ENCODE measurements at places on chromosomes 11 and 22.

DNA sequence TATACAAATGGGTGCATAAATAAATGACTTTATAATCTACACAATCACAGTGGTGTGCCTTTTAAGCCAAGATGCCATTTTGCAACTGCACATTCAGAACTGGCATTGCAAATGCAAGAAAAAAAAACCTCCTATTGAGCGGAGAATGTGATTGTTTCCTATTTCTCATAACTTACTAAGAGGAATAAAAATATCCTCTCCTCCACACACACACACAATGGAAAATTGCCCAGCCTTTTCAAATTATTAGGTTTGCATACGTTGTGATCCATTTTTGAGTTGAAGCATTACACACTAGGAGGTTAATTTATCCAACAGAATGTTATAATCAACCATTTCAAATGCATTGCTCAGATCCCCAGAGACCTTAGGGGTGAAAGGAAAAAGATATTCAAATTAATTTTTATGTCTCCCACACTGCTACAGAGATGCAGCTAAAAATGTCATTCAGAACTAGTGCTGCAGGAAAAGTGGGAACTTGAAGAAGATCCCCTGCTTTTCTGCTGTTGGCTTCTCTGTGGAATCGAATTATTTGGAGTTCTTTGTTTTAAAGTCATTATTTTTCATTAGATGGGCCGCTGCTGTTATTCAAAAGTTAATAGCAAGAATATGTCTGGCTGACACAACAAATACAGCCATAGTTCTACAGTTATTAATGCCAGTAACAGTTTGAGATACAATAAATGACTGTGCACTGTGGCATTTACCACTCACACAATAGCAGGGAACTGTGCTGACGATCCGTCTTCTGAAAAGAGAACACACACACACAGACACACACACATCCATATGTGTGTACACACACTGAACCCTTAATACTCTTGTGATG, 299.9 kb upstream of the ANO5 start:
- no peak for DNase-seq

DNA sequence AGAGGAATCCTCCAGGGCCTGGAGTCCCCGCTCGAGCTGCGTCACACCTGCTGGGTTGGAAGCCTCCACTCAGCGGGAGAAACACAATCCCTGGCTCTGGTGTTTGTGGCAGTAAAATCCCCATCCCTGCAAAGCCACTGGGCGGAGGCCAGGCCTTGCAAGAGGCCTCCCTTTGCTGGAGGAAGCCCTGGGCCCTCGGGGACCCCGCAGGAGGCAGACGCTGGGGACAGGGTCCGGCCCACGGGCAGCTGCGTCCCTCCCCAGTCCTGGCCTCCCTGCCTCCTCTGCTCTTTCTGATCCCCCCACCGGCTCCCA, 194.7 kb downstream of the BRD1 start:
- no peak for DNase-seq

- DNase-seq, result no peak
Measured at GRCh38 chr22:31752096-31752847, 1.5 kb upstream of the DEPDC5 start.

- DNase-seq, result no peak
Measured at GRCh38 chr22:24685531-24686190, 82.7 kb downstream of the GGT1 start.

- DNase-seq, result no peak
Measured at GRCh38 chr11:31132531-31133421, 236.8 kb downstream of the DCDC1 start.

DNA sequence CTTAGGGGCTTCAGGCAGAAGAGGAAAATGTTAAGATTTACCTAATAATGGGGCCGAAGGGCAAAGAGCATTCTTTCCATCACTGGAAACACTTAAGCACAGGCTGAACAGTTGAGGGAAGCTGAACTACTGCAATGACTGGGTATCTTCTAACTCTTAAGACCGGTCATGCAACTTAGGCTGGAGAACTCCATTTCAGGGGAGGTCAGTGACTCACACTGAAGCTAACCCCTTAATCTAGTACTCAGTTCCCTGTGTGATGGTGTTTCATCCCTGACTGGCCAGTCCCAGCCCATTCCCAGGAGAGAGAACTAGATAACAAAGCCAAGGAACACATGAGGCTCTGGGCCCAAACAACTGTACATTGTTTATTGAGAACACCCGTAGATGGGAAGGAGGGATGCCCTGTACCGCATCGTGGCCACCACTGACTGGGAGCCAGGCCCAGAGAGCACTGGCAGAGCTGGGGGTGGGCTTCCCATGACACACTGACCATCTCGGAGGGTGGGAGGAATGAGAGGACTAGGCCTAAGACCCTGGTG, 10.5 kb downstream of the RPL27A start:
- no peak for DNase-seq

DNA sequence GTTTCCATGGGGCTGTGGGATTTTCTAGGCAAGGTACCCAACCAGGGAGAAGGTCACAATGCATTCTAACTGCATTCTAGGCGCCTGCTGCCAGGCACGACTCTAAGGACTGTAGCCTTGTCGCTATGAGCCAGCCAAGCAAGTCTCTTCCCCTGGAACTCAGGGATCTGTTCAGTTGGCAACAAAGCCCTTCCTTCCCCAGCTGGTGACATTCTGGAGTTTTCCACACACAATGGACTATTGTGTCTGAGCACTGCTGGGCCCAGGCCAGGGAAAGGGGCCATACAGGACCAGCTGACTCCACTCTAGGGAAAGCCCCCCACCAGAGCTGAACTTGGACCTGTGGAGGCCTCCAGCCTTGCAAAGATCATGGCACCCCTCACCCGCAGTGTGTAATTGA, 116.8 kb downstream of the RRAS2 start:
- no peak for DNase-seq

DNA sequence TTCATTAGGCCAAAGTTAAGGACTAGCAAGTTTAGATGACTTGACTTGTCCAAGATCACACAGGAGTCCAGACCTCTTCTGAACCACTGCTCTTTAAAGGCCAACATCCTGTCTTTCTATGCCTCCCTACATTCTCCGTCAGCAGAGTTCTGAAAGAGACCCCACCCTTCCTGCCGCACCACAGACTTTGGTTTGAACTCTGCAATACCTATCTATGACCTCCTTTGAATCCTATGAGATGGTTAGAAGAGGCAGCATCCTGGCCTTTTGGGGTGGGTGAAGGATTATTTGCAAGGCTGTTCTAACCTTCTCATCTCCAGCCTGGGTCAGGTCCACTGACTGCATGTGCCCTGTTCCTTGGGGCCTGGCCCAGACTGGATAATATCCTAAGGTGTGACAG, 4.3 kb upstream of the RRM1 start:
- DNase-seq, result no peak

DNA sequence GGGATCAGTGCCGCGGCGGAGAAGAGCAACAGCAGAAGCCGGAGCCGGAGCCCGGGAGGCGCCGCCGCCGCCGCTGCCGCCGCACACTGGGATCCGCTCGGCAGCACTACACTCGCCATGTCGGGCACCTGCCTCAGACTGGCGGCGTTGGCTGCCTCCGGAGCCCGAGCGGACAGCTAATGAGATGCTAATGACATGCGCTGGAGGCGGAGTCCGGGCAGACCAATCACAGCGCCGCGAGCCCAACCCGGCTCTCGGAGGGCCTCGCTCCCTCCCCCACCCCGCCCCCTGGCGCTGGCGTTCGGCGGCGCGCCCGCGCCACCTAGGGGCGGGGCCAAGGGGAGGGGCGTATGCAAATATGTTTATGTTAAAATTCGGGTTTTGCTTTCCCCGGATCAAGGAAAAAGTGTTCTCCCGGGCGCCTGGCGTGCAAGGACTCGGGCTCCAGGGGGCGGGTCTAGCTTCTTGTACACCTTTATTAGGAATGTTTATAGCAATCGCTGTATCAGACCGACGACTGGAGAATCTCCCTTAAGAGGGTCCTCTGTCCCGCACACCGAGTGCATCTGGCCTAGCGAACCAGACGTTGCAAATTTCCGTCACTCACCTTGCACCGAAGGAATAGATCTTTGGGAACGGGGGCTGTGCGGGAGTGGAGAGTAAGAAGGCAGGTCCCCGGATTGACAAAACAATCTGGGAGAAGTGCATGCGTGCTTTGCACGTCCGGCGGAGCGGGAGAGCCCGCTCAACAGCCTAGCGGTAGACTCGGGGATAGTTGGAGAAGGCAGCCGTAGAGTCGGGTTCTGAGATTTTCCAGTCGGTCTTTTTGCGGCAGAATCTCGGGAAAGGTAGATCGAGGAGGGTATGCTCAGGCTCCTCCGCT, at the start of gene CADM1:
TSS of gene CADM1 (minus strand) at position 140 of the 883 bp plus-strand sequence.
- DNase-seq, result peak; percentile 96

DNA sequence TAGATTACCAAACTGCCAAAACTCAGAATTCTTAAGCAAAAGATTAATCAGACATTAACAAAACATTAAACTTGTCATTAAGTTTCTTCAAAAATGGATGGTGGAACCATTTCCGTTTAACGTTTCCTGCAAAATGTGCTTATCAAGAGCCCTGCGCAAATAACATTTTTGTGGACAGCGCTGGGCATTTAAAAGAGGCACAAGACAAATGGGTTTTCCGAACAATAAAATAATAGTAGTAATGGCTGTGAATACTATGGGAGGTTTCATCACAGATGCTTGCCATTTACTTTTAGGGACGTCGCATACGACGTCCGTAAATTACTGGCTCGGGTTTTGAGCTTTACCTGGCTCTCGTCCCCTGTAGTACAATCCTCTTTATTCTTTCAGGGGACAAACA, 1.1 kb downstream of the NPAT start:
- DNase-seq, result no peak

GRCh38 chr11:78595436-78596130, 20.9 kb upstream of the NARS2 start:
- DNase-seq, result no peak

GRCh38 chr11:83069441-83070043, 2.2 kb downstream of the RAB30 start:
- DNase-seq, result no peak

GRCh38 chr22:28142361-28142961, 223.4 kb upstream of the PITPNB start:
- DNase-seq, result no peak

- no peak for DNase-seq
Measured at GRCh38 chr11:111301842-111302118, 3.4 kb downstream of the POU2AF3 start.

- no peak for DNase-seq
Measured at GRCh38 chr11:130872102-130872501, 44.2 kb downstream of the SNX19 start.

GRCh38 chr11:103808252-103808651, 228.2 kb upstream of the DDI1 start:
- DNase-seq, result no peak

DNA sequence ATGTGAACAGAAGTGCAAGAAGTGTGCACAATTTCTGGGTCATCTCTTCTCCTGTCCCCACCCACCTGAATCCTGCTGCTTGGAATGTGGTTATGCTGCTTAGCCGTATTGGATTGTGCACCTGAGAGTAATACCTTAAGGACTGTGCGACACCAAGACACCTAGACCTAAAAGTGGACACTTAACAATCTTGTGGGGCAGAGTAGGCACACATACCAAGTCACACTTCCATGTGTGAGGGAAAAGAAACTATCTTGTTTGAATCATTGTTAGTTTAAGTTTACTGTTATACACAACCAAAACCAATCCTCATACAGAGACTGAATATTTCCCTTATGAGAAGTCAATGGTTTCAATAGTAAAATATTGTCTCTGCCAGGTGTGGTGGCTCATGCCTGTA, 93.7 kb downstream of the CCDC83 start:
- DNase-seq, result no peak

GRCh38 chr11:45233121-45233803, 52.9 kb downstream of the SYT13 start:
- no peak for DNase-seq

DNA sequence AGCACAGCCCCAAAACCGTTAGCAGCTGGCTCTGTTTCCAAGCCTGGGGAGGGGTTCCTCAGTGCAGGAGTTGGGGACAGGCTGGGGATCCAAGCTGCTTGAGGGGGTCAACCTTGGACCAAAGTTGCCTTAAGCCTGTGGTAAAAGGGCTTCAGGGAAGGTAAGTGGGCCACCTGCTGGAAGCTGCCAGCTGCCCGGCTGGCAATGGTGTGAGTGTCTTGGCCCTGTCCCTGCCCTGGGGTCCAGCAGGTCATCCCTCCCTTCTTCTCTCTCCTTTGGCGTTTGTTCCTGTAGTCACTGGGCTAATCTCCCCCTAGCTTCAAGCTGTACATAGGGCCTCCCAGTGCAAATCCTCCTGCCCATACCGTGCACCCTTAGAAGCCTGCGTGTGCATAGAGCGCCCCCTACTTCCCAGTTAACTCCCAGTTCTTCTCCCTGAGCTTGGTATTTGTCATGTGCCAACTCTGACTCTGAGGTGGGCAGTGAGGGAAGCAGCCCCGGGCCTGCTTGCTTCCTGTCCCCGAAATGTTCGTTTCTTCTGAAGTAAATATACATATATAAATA, 4.4 kb downstream of the TMEM258 start:
- no peak for DNase-seq

GRCh38 chr11:20634044-20634443, 34.6 kb downstream of the SLC6A5 start:
- DNase-seq, result no peak

- DNase-seq, result no peak
Measured at GRCh38 chr11:131037873-131038272, 121.6 kb upstream of the SNX19 start.

- no peak for DNase-seq
Measured at GRCh38 chr11:16935518-16936302, 78.5 kb downstream of the PLEKHA7 start.

- DNase-seq, result no peak
Measured at GRCh38 chr22:38089474-38089851, 5.5 kb upstream of the SLC16A8 start.

DNA sequence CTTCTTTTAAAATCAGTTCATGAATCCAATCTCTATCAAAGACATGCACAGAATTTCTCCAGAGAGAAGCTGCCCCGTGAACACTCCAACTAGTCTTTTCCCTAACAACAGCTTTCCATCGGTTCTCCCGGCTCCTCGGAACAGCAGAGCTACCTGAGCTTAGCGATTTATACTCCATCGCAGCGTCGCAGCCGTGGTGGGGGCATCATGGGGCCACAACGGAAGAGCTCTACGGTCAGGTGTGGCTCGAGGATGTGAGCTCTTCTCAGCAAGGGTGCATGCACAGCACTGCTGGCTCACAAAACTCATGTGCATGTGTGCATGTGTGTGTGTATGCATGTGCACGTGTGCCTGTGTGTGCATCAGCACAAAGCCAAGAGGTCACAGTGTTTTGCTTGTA, 11.7 kb upstream of the MOB2 start:
- DNase-seq, result no peak

- DNase-seq, result no peak
Measured at GRCh38 chr11:46302866-46303265, 25.4 kb downstream of the CREB3L1 start.

- no peak for DNase-seq
Measured at GRCh38 chr11:107590460-107591377, at the start of gene ELMOD1. ELMOD1 (plus strand) TSS chr11:107591147; CDS start chr11:107618190, 27,043 bp downstream.
